ENCODE measurements at places on chromosomes 6 and 20.

- no peak for DNase-seq
Measured at GRCh38 chr6:106693418-106693817, 64.0 kb downstream of the QRSL1 start.

GRCh38 chr6:120918137-120918536 lies 416.1 kb downstream of the TBC1D32 start:
- DNase-seq: no peak

DNA sequence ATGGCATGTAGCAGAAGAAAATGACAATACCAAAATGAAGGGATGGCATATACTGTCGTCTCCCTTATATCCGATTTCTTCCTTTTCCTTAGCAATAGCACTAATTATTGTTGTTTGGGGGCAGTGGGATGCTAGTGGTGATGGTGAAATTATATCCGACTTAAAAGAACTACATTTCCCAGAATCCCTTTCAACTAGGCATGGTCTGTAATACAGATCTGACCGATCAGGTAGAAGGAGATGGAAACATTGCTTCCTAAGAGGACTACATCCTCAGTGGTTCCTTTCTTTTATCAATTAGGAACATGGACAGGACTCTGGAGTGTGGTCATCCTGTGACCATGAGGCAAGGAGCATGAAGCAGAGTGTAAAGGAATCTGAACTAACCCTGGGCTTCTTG lies 532.6 kb downstream of the CBLN4 start:
- DNase-seq: no peak

GRCh38 chr20:57372581-57373350 lies 18.4 kb upstream of the RBM38 start:
- no peak for DNase-seq

GRCh38 chr6:52571099-52571755 lies 5.6 kb downstream of the TRAM2 start:
- no peak for DNase-seq

Data from H4 (cell line).